Fibroblast of upper back skin (primary cell): ENCODE measurements at places on chromosomes 5 and 9.

DNA sequence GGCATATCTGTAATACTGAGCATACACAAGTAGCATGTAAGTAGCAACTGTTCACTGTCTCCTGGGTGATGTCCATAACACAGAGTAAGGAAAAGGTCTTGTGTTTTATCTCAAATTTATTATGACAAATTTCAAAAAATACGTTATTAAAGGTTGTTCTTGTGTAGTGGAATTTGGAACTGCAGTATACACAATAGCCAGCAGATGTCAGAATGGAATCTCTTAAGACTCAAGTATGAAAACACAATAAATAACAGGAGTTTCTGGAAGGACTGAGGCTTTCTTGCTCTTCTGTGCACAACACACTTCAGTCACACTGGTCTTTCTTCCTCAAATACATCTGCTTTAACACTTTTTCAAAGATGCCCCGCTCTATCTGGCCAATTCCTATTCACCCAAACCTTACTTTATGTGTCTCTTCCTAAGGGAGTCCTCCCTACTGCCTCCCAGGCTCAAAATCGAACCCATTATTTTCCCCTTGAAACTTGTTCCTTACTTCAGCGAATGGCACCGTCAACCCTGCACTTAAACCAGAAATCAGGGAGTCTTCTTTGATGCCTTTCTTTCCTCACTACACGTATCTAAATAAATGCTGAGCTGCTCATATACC is 6.5 kb upstream of the FBXO10 start:
- DNase-seq, result peak; percentile 55

GRCh38 chr5:178272591-178272990 is 40.0 kb upstream of the PHYKPL start:
- no peak for DNase-seq

- no peak for DNase-seq
Measured at GRCh38 chr5:117054911-117055310, 480.3 kb upstream of the SEMA6A start.

- peak; percentile 88 for DNase-seq
Measured at GRCh38 chr9:103364753-103365152, 369.6 kb downstream of the CYLC2 start.

GRCh38 chr5:2670940-2671339 is 80.5 kb downstream of the IRX2 start:
- DNase-seq, result no peak

DNA sequence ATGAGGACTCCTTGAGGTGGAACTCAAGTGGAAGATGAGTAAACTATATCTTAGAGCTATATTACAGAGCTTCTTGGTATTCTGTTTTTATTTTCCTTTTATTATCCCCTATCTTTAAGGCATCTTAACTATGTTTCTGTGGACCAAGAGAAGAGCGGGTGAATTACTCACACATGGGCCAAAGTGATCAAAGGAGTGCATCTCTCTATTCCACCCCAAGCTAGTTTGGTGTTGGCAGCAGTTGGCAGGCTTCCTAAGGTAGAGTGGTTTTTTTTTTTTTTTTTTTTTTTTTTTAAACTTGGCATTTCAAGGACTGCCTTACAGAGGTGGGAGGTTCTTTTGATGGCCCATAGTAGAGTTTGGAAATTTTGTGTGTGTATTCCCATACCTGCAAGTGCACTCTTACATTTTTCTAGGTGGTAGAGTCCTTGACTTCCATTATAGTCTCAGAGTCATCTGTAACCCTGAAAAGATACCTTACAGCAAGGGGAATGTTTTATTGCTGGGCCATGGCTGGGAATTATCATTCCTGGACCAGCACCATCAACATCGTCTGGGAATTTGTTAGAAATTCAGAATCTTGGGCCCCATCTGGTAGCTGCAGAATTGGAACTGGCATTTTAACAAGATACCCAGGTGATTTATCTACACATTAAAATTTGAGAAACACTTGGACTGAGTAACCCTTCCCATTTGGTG is 51.0 kb downstream of the ARHGAP26 start:
- DNase-seq, result no peak
